Activated T-helper 1 cell treated with anti-CD3 and anti-CD28 coated beads, Interleukin-12 subunit alpha, Interleukin-12 subunit beta, Interleukin-2, Interleukin-4 antibody, amounts not matched to agents 30 ng/mL and 10 ng/mL and 1 ng/mL, durations not matched to agents 14 hours and 24 hours and 36 hours (primary cell): ENCODE measurements at places on chromosomes 2 and 18. TPM values are rescaled to one million over a fixed set of nuclear protein-coding genes. Genes with fewer than 3 reads are reported as not detected.

DNA sequence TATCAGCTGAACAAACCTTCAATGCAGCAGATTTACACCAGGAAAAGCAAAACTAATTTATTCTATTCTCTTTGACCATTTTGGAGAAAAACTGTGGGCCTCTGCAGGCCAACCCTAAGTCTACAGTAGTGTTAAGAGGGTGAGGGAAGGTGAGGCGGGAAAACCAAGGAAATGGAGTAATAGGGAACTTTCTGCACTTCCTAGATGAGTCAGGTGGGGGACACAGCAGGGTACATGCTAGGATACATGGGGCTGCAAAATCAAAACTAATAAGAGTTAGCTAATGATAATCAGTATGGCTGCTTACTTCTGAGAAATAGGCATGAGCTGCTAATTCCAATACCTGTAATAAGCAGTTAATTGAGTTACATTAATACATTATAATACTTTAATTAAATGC, 66.0 kb upstream of the PGAP1 start:
- no peak overlapping the region for H3K27ac ChIP-seq
- no peak overlapping the region for H3K4me3 ChIP-seq
- H3K4me1 ChIP-seq = peaks cover 55% of the 10 kb centered on the region
- H3K36me3 ChIP-seq = peaks cover 57% of the 10 kb centered on the region
- no peak for DNase-seq

DNA sequence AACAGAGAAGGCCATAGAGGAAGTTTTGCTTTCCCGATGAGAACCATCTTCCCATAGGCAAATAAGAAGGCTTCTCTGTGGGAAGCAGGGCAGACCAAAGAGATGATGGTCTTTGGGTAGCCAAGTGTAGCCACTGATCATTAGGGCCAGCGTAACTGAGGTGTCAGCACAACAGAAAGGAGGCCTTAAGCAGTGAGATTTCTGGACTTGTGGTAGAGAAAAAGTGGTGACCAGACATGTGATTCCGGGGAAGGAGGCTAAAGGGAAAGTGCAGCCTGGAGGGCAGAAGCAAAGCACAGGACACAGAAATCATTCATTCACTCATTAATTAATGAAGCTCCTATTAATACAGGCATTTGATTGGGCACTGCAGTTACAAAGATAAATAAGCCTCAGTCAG, 15.4 kb downstream of the EVA1A start:
- H3K4me3 ChIP-seq = no peak overlapping the region
- H3K36me3 ChIP-seq = no peaks in the 10 kb centered on the region
- DNase-seq = no peak
- peaks cover 4% of the 10 kb centered on the region for H3K27me3 ChIP-seq

- H3K4me1 ChIP-seq = peaks cover 5% of the 10 kb centered on the region
- DNase-seq = no peak
- H3K4me3 ChIP-seq = no peak overlapping the region
- H3K27me3 ChIP-seq = no peaks in the 10 kb centered on the region
Measured at GRCh38 chr2:168559187-168559586, 103.1 kb downstream of the CERS6 start.

DNA sequence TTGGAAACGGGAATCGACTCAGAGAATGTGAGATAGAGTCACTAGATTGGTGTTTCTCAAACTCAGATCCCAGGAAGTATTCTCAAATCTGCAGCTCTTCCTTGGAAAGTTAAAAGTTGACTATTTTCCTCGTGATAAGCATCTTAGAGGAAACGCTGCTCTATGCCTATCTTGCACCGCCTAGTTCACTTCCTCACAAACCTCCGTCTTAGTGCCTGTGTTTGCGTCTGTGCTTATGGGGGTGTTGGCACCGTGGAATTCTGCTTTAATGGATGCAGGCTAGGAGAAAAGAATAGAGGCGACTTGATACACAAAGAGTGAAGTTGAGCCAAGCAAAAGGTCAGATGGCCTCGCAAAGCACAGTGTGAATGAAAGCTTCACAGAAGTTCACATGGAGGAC, 255.3 kb upstream of the ID2 start:
- H3K27me3 ChIP-seq = no peaks in the 10 kb centered on the region
- H3K27ac ChIP-seq = peak overlapping the region; percentile 53
- peaks cover 3% of the 10 kb centered on the region for H3K36me3 ChIP-seq

GRCh38 chr2:3751806-3752205, 48.4 kb downstream of the DCDC2C start:
- no peak overlapping the region for H3K27ac ChIP-seq
- no peaks in the 10 kb centered on the region for H3K36me3 ChIP-seq
- DNase-seq = no peak
- H3K4me3 ChIP-seq = no peak overlapping the region

GRCh38 chr18:52577795-52578194, 237.8 kb downstream of the DCC start:
- DNase-seq = no peak
- no peaks in the 10 kb centered on the region for H3K4me1 ChIP-seq
- H3K27ac ChIP-seq = no peak overlapping the region
- H3K36me3 ChIP-seq = no peaks in the 10 kb centered on the region

DNA sequence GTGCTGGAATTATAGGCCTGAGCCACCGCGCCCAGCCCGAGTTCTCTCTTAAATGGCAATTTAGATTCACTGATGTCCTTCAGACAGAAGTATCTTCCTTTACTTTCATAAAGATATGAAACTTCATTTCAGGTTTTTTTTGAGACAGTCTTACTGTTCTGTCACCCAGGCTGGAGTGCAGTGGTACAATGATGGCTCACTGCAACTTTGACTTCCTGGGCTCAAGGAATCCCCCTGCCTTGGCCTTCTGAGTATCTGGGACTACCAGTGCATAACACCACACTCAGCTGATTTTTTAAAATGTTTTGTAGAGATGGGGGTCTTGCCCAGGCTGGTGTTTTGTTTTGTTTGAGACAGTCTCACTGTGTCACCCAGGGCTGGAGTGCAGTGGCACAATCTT, 13.2 kb downstream of the ITGB1BP1 start:
- H3K27me3 ChIP-seq = no peaks in the 10 kb centered on the region
- H3K4me3 ChIP-seq = no peak overlapping the region
- H3K36me3 ChIP-seq = peaks cover 36% of the 10 kb centered on the region
- peaks cover 10% of the 10 kb centered on the region for H3K4me1 ChIP-seq
- DNase-seq = no peak

- H3K27ac ChIP-seq = no peak overlapping the region
- no peak overlapping the region for H3K4me3 ChIP-seq
- DNase-seq = no peak
- no peaks in the 10 kb centered on the region for H3K4me1 ChIP-seq
- peaks cover 1% of the 10 kb centered on the region for H3K27me3 ChIP-seq
Measured at GRCh38 chr2:160252278-160252887, 52.3 kb upstream of the ITGB6 start.

DNA sequence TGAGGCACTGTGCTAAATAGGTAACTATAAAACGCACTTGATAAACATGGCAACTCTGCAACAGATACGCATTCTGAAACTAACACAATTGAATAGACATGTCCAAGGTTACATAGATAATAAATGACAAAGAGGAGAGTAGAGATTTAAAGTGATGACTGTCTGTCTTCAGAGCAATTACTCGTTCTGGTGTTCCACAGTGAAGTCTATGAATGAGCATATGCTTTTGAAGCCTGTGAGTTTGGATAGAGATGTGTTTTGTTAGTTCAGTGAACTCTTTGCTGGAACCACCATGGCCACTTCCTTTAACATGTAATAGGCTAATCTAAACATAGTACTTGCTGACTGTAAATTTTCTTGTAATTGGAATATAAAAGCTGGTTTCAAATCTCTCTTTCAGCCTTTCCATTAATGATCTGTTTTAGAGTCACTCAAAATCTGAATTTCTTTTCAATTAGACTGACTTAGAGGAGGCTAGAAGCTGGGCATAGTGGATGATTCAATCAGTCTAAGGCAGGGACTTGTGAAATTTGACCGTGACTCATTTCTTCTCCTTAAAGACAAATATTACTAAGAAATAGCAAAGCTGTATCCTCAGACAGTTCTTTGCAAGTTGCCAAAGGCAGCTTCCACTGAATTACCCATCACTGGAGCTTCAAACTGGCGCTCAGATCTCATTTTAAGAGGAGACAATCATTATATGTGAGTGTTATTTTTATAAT, 1130.1 kb upstream of the CELF4 start:
- H3K27me3 ChIP-seq = no peaks in the 10 kb centered on the region
- no peaks in the 10 kb centered on the region for H3K36me3 ChIP-seq
- DNase-seq = no peak
- H3K27ac ChIP-seq = no peak overlapping the region

GRCh38 chr2:175599966-175600831, 401.9 kb downstream of the LNPK start:
- H3K27ac ChIP-seq = no peak overlapping the region
- no peak overlapping the region for H3K4me3 ChIP-seq
- H3K4me1 ChIP-seq = no peaks in the 10 kb centered on the region
- no peaks in the 10 kb centered on the region for H3K27me3 ChIP-seq

- H3K36me3 ChIP-seq = no peaks in the 10 kb centered on the region
- DNase-seq = no peak
- no peaks in the 10 kb centered on the region for H3K27me3 ChIP-seq
- H3K4me3 ChIP-seq = no peak overlapping the region
- H3K4me1 ChIP-seq = no peaks in the 10 kb centered on the region
Measured at GRCh38 chr2:3147651-3148530, 229.7 kb downstream of the EIPR1 start.

- peaks cover 11% of the 10 kb centered on the region for H3K4me1 ChIP-seq
- H3K4me3 ChIP-seq = peak overlapping the region; percentile 40
- no peak for DNase-seq
- H3K27me3 ChIP-seq = peaks cover 43% of the 10 kb centered on the region
- no peaks in the 10 kb centered on the region for H3K36me3 ChIP-seq
Measured at GRCh38 chr2:184597571-184597991, 748 bp upstream of the ZNF804A start.

- H3K4me1 ChIP-seq = no peaks in the 10 kb centered on the region
- no peak overlapping the region for H3K27ac ChIP-seq
- H3K4me3 ChIP-seq = no peak overlapping the region
- peaks cover 3% of the 10 kb centered on the region for H3K27me3 ChIP-seq
- H3K36me3 ChIP-seq = no peaks in the 10 kb centered on the region
Measured at GRCh38 chr2:151053661-151053990, 208.0 kb downstream of the RBM43 start.

DNA sequence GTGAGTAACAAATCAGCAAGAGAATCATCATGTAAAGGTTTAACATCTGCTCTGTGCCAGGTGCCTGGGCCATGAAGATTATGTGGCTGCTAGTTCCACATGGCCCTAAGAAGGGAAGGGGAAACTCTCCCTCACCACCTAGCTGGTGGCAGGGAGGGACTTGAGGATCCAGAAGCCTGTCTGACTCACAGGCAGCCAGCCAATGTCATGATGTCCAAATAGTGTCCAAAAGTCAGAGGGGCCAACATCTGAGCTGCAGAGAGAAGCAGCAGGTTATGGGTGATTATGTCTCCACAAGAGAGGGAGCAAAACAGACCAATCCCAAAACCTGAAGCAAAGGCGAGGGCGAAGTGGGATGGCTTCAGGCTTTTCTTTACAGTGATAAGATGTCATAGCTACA, 61.9 kb upstream of the SPP2 start:
- peaks cover 7% of the 10 kb centered on the region for H3K36me3 ChIP-seq
- no peak overlapping the region for H3K4me3 ChIP-seq
- H3K27me3 ChIP-seq = peaks cover 22% of the 10 kb centered on the region
- DNase-seq = no peak
- H3K4me1 ChIP-seq = peaks cover 49% of the 10 kb centered on the region
- no peak overlapping the region for H3K27ac ChIP-seq

GRCh38 chr2:79801082-79801481, 288.2 kb downstream of the CTNNA2 start:
- no peaks in the 10 kb centered on the region for H3K4me1 ChIP-seq
- H3K4me3 ChIP-seq = no peak overlapping the region
- no peak overlapping the region for H3K27ac ChIP-seq
- H3K36me3 ChIP-seq = no peaks in the 10 kb centered on the region

- H3K4me3 ChIP-seq = no peak overlapping the region
- H3K36me3 ChIP-seq = no peaks in the 10 kb centered on the region
- peak; percentile 57 for DNase-seq
Measured at GRCh38 chr2:173027181-173028128, 48.2 kb upstream of the MAP3K20 start.

- H3K27ac ChIP-seq = no peak overlapping the region
- no peak overlapping the region for H3K4me3 ChIP-seq
- no peaks in the 10 kb centered on the region for H3K36me3 ChIP-seq
- H3K27me3 ChIP-seq = peaks cover 9% of the 10 kb centered on the region
- DNase-seq = no peak
- no peaks in the 10 kb centered on the region for H3K4me1 ChIP-seq
Measured at GRCh38 chr2:20674974-20675679, 8.2 kb downstream of the GDF7 start.

DNA sequence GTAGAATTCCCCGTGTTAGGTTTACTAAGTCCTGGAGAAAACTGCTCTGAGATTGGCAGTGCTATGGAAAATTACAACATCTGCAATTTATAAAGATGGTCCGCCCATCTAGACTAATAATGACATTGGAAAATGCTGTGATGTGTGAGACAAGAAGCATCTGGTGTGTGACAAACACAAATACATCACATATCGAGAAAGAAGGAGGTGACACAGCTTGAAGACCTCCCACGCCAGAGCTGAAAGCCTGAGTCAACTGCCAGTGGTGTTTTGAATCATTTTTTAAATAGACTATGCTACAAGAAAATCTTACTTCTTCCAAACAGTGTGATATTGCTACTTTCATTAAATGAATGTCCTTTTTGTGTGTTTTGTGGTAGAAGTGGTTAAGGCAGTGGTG, 8.6 kb upstream of the ANO7 start:
- peaks cover 7% of the 10 kb centered on the region for H3K4me1 ChIP-seq
- no peak overlapping the region for H3K4me3 ChIP-seq
- no peaks in the 10 kb centered on the region for H3K27me3 ChIP-seq
- DNase-seq = no peak

- H3K4me1 ChIP-seq = peaks cover 33% of the 10 kb centered on the region
- peak overlapping the region; percentile 70 for H3K27ac ChIP-seq
- DNase-seq = peak; percentile 56
- H3K36me3 ChIP-seq = peaks cover 1% of the 10 kb centered on the region
Measured at GRCh38 chr2:68909793-68910674, 38.8 kb upstream of the BMP10 start.

DNA sequence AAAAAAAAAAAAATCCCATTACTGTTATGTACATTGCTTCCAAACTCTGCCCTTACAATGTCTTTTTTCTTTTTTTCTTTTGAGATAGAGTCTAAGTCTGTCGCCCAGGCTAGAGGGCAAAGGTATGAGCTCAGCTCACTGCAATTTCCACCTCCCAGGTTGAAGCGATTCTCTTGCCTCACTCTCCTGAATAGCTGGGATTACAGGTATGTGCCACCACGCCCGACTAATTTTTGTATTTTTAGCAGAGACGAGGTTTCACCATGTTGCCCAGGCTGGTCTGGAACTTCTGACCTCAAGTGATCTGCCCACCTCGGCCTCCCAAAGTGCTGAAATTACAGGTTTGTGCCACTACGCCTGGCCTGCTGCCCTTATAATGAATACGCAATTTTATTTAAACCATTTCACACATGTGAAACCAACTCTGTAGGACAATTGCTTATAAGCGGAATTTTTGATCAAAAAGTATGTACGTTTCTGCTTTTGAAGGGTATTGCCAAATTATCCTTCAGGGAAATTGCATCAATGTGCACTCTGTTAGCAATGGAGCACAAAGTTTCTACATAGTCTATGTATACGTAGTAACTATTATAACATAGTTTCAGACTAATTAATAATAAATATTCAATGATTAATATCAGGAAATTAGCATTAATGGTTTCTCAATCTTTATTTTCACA, 55.7 kb upstream of the ACTR3 start:
- no peaks in the 10 kb centered on the region for H3K4me1 ChIP-seq
- H3K36me3 ChIP-seq = no peaks in the 10 kb centered on the region
- no peak overlapping the region for H3K27ac ChIP-seq
- DNase-seq = no peak

CIB4 gene
- not detected in 2 replicates for total RNA-seq

LYPD6B gene
- not detected in 2 replicates for total RNA-seq

TWIST2 gene
- total RNA-seq = not detected in 2 replicates

PLCL1 gene
- total RNA-seq = 0.62 and 0.78 TPM in 2 replicates

DYNAP gene
- total RNA-seq = not detected in 2 replicates

CDH19 gene
- total RNA-seq = not detected in 2 replicates

LOXHD1 gene
- not detected in 2 replicates for total RNA-seq

MAT2A gene
- total RNA-seq = 461 and 480 TPM in 2 replicates
